ENCODE measurements at places on chromosomes 2 and 18.

DNA sequence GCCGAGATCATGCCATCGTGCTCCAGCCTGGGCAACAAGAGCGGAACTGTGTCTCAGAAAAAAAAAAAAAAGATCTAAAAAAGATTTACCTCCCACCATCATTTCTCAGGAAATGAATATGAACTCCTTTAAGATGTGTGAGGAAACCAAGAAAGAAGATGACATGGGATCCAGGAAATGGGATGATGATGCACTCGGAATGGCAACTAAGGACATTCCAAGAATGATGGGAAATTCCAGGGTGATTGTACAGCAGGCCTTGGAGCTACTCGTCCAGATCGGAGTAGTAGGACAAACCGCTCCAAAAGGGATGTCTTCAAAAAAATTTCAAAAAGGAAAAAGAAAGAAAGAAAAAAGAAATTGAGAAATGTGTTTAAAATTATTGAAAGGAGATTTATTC lies 84.9 kb upstream of the PMAIP1 start:
- peak; percentile 69 for DNase-seq

DNA sequence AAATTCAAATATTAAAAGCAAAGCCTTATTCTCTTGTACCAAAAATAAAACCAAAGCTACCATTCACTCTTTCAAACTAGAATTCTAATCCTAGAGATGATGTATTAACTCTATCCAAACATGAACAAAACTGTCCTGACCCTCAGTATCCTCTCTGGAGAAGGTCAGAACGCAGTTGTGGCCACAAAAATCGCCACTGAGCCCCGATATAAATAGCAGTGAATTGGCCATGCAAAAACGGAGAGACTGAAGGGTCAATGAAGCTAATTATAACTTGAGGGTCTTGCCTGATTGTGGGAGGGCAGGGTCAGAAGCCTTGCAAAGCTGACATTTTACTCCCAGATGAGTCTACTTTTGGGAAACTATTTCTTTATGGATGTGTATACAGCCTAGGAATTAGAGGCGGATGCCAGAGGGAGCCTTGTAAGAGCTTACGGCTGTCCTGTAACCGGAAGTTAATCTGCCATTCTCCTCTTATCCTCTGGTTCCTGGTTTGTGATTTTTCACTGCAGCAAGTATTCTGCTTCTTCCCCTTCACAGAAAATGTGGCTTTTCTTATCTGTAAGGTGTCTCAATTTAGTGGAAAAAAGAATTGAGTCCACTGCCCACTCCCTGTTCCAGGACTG lies 28.1 kb downstream of the CAVIN2 start:
- DNase-seq, result no peak

- DNase-seq, result peak; percentile 35
Measured at GRCh38 chr2:187842978-187843847, 289.0 kb upstream of the TFPI start.

DNA sequence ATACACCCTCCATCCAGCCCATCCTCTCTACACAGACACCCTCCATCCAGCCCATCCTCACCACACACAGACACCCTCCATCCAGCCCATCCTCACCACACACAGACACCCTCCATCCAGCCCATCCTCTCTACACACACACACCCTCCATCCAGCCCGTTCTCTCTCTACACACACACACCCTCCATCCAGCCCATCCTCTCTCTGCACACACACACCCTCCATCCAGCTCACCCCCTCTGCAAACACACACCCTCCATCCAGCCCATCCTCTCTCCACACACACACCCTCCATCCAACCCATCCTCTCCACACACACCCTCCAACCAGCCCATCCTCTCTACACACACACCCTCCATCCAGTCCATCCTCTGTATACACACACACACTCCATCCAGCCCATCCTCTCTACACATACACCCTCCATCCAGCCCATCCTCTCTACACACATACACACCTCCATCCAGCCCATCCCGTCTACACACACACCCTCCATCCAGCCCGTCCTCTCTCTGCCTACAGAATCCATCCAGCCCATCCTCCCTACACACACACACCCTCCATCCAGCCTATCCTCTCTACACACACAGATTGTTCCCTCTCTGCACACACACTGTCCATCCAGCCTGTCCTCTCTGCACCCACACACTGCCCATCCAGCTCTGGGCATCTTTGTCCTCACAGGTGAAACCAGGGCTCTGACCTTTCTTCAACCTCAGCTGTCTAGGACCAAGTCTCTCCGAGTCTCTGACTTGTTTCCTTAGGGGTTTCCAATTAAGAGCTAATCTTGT lies 81.2 kb downstream of the EIPR1 start:
- DNase-seq, result no peak

DNA sequence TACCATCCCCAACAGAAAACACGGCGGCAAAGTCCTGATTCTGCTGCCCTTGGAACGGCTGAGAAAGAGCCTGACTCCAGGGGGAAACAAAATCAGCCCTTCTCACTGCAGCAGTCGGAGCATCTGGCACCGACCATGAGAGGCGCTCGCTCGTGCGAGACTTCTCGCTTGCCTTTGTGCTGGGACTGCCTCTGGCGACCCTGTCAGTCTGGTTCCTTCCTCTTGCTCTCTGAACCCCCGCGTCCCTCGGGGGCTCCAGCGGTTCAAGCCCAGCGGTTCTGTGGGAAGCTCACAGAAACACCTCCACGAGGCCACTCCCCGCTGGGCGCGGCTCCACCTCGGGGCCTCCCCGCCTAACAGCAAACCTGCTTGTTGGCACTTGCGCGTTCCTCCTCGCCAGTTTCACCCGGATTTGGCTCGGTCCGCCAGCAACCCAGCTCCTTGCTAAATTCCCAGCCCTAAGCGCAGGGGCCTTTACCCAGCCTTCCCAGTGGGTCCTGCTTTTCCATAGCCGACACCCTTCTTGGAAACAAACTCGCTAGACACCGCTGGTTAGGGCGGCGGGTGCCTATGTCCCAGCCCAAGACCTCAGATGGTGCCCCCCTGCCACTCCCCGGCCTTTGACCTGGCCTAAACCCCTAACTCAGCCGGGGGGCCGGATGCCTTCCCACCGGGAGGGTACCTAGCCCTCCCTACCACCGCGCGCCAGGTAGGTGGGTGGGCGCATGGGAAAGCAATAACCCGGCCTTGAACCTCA lies 2.2 kb downstream of the RND3 start:
- no peak for DNase-seq

DNA sequence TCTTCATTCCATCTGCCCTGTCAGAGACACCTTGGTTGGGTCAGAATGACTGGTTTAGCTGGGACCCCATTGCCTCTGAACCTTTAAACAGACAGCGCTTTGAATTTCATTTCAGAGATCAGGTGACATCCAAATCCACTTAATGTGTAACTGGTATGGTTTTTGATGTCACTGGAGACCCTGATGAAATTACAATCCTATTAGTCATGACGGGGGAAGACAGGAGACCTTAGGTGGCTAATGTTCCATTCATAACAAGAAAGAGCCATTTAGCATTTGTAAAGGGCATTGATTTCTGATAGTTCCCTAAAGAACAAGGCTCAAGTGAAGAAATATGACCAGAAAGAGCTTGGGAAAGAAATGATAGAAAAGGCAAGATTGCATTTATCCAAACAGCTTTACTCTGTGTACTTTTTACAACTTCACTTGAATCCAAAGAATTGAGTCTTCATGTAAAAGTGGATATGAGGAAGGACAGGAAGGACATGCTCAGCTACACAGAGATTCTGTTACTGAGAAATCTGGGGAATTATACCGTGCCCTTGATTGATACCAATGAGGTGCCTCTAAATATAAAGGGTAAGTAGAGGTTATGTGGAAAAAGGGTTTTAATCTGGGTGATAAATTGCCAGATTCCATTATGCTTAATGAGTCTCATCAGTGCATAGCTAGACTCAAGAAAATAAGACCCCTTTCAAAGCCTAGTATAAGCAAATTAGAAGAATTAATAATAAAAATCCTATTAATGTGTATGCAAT lies 198.2 kb downstream of the NCKAP5 start:
- DNase-seq, result no peak

GRCh38 chr2:11647834-11648600 lies 22.0 kb downstream of the NTSR2 start:
- no peak for DNase-seq

- no peak for DNase-seq
Measured at GRCh38 chr2:49309461-49309860, 155.1 kb upstream of the FSHR start.

- DNase-seq, result no peak
Measured at GRCh38 chr2:9663008-9663879, 32.4 kb upstream of the YWHAQ start.

DNA sequence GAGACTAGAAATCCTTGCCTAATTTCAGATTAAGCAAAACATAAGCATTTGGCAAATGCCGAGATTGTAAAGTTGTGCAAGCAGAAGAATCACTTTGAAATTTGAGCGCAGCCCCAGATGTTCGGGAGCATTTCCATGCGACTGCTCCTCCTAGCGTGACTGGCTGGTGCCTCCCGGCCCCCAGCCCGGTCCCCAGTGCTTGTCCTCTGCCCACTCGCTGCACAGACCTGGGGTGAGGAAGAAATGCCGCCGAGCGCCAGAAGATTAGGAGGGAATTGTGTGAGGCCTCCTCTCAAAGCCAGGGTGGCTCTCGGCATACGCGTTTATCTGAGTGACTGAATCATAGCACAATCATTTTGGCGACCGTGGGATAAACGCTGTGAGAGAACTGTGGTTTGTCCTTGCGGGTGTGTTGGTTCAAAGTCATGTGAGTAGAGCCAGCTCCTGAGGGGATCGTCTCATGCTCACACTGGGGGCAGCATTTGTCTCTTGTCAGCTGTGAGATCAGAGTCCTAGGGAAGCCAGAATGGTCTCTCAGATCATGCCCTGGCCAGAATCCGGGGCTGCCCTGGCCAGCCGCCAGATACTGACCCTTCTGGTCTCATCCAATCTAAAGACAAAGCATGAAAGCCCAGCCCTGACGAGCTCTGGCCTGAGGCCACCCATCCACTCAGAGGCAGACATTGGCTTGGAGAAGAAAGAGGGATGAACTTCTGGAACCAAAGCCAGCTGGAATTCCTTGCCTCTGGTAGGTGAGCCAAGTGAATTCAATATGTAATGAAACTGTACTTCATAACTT lies 189.3 kb downstream of the SH3RF3 start:
- DNase-seq, result peak; percentile 96

DNA sequence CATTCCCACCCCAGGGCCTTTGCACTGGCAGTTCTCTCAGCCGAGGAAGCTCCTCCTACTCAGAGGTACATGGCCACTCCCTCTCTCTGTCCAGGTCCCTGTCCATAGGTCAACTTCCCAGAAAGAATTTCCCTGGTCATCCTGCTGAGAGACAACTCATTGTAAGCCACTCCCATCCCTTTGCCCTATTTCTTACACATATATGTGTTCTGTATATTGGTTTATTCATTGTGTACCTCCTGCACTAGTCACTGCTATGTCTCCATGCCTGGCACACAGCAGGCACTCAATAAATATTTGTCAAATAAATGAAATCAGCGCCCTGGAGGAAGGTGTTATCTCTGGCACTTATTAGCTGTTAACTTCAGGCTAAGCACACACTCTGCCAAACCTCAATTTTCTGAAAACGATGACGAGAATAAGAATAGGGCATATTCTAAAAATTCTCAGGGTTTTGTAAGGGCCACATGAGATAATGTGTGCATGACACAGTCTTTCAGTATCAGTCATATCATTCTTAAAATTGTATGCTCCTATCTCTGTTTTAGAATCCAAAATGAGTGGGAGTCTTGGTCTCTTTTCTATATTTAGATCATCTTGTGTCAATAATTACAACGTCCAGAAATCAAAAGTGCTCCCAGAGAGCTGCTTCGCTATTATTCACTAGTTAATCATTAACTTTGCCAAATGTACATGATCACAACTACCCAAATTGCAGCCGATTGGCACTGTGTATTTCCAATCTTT lies 198.0 kb downstream of the ALK start:
- DNase-seq, result no peak

DNA sequence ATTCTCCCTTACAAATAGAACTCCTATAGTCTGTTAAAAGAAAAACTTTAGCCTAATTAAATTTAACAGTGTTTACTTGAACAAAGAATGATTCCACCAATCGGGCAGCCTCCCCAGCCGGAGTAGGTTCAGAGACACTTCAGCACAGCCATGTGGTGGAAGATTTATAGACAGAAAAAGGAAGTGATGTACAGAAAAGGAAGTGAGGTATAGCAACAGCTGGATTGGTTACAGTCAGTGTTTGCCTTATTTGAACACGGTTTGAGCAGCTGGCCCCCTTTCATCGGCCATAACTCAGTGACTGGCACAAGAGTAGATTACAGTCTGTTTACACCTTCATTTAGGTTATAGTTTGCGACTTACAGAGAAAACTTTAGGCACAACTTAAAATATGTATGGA lies 2.1 kb upstream of the SKA1 start:
- no peak for DNase-seq

DNA sequence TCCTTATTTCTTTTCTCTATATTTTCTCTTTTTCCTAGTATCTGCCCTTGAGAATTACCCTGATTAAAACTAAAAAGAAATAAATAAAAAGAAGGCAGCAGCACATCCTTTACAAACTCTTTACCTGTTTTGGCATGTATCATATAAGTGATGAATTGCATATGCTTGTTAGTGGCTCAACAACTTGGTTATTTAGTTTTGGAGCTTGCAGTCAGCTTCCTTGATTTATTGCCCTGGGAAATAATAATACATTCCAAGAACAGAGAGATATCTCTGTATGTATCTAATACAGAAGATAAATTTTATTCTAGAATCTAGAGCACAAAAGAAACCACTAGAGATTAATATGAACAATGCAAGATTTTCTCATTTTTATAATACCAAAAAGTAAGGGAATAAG lies 139.8 kb upstream of the ZC3H15 start:
- DNase-seq, result no peak

DNA sequence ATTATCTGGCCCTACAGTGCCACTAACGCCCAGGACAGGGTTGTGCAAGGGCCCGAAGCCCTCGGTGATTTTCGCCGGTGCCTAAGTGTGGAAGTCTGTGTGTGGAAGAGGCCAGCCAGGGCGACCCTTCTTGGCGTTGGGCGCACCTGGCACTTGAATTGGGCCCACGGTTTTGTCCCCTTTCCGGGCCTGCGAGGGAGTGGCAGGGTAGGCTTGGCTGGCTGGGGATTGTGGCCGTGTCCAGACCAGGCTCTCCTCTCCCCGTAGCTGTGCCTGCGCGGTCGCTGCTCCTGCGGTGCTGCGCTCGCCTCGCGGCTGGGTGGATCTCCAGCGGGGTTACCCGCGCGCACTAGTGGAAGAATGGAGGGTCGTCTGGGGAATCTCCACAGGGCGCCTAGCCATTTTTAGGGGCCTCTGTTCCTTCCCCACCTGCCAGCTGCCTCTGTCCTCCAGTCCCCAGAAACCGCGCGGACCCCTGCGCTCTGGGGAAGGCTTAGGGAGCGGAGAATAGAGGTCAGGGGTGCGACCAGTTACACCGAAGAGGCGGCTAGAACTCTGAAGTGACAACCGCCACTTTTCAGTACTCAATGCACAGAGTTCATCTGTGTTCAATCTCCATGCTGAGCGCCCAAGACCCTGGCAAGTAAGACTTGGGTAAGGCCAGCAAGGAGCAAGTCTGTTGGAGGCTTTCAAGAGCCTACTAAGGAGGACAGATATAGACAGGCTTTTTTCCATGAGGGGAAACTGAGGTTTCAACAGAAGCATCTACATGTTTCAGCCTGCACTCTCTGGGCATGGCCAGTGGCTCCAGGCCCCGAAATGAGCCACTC lies 16.0 kb downstream of the EVX2 start:
- no peak for DNase-seq
